ENCODE measurements at places on chromosomes 16 and 17. TPM values are rescaled to one million over a fixed set of nuclear protein-coding genes. Genes with fewer than 3 reads are reported as not detected.

DNA sequence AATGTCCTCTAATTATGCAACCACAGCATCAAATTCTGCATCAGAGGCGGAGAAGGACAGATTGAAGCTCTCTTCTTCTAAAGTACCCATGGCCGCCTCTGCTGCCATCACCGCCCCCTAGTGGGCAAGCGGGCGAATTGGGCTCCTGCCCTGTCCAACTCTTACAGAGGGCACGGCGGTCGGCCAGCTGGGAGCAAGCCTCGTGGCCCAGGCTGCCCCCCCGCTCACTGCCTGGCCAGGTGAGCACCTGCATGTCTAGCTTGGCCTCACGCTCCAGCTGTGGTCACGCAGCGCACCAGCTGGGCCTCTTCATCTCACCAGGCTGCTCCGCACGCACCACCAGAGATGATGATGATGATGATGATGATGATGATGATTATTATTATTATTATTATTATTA lies 146.1 kb upstream of the TOM1L1 start:
- no peak for DNase-seq

The TBX2 gene
- 1.2 TPM for total RNA-seq

DNA sequence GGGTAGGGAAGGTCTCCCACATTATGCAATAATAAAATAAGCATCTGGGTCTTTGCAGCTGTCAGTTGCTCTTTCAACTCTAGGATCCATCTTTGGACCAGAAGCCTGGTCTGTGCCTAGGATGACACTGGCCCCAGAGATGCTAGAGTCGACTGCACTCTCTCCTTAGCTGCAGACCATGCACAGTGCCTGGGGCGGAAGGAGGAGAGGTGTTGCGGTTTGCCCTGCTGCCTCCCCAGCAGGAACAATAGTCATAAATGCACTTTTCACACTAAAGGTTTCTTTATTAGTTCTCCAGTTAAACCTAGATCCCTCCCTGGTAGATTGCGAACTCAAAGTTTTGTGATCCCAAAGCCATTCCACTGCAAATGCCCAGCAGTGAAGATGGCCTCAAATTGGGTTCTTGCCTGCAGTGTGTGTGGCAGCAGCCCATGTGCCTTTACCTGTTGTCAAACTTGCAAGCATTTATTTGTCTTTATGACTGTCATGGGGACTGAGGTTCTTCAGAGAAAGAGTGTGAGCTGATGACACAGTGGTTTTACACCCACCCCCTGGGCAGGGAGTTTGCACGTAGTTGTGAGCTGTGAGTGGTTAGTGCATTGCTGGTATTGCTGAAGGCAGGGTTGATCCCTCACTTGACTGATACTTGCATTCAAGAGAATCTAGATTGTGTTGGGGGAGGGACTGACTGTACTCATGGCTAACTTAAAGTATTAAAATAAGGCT lies 10.3 kb downstream of the ATXN1L start:
- no peak for DNase-seq

DNA sequence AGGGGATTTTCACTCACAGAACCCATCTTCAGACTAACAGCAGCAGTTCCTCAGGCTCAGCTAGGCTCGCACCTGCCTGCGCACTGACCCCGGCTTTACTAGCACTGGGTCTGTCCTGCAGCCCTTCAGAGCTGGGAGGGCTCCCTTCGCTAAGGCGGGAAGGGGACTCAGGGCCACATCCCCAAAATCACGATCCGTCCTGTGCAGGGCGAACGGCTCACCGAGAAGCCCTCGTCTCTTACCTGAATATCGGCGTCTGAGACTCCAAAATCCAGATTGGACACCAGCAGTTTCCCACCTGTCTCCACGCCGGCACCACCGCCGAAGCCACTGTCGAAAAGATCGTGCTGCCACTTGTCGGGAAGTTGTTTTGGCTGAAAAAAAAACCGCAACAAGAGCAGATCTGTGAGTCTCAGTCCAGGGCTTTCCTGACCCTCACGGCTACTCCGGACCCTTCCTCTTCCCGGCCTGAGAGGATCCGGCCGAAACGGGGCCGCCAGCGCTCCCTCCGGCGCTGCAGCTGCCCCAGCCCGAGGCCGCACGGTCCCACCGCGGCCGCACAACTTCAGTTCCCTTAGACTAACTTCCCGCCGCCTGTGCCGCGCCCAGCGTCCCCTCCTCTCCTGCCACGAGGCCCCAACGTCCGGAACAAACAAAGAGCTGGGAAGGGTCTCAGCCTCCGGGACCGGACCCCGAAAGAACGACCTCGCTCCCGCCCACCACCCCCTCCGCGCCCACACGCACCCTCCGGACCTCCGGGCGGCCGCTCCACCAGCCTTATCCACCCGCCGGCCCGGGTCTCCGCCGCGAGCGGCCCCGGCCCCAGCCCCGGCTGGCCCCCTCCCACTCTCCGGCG lies 711 bp downstream of the ALYREF start:
- DNase-seq = no peak

The KRT17 gene
- not detected for total RNA-seq

DNA sequence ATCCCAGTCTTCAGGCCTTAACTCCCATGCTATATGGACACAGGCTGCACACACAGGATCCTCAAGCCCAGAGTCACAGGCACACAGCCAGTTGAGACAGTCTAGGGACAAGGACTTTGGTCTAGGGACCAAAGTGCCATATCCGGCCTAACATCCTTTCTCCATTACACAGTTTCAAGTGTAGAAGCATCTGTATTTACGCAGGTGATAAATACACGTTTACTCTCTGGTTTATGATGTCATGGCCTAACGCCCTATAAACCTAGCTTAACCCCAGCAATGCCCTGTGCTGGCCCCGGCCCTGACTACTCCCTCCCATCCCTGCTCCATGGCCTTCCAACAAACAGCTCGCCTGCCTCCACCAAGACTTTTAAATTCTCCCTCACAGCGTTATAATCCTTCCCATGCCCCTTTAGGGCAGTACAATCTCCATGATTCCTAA lies 17.1 kb downstream of the CUEDC1 start:
- DNase-seq = no peak
